COR-L47 (cell line): ENCODE measurements at places on chromosomes 5 and 9.

GRCh38 chr5:131406975-131407638 lies 143.3 kb downstream of the CDC42SE2 start:
- no peak for DNase-seq

- no peak for DNase-seq
These were observed 9.0 kb downstream of the QRFP start for GRCh38 chr9:130887494-130888144.

DNA sequence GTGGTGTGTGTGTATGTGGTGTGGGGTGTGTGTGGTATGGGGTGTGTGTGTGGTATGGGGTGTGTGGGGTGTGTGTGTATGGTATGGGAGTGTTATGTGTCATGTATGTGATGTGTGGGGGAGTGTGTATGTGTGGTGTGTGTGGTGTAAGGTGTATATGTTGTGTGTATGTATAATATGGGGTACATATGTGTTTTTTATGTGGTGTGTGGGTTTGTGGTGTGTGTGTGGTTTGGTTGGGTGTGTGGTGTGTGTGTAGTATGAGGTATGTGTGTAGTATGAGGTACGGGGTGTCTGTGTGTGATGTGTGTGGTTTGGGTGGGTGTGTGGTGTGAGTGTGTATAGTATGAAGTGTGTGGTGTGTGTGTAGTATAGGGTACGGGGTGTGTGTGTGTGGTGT lies 11.4 kb downstream of the ECSCR start:
- no peak for DNase-seq

DNA sequence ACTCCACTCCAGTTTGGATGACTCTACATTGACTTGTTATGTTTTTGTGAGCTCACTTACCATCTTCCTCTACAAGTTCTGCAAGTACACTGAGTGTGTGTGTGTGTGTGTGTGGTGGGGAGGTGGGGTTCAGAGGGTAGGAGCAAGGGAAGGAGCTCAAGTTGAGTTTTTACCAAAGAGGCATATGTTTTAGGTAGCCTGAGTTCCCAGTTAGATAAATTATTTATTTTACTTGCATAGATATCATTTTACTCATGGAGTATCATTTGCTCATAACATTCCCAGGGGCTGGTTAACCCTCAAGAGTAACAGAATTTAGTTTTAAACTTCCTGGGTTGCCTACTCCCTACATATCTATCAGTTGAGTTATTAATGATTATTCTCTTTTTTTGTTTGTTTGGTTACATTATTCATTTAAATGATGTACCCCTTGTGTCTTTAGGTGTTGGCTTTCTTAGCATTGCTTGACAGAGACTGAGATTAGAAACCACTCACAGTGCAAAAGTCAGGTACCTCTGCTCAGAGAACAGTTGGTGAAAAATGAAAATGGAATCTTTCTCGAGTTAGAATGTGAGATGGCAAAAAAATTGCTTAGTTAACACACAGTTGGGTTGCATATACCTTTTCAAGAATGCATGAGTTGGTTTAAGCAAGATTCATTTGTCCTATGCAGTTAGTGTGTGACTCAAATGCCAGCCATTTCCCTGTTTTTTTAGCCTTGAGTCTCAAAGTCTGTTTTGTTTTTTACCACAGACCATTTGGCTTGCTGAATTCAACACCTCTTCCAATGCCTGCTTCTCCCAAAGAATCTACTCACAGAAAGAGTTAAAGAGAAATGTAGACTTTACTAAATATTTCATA lies 29.2 kb downstream of the TNFSF8 start:
- DNase-seq = no peak

- DNase-seq = no peak
These were observed 61.4 kb upstream of the RUFY1 start for GRCh38 chr5:179488975-179489374.

GRCh38 chr9:119091074-119091473 lies 278.2 kb downstream of the BRINP1 start:
- DNase-seq = no peak

DNA sequence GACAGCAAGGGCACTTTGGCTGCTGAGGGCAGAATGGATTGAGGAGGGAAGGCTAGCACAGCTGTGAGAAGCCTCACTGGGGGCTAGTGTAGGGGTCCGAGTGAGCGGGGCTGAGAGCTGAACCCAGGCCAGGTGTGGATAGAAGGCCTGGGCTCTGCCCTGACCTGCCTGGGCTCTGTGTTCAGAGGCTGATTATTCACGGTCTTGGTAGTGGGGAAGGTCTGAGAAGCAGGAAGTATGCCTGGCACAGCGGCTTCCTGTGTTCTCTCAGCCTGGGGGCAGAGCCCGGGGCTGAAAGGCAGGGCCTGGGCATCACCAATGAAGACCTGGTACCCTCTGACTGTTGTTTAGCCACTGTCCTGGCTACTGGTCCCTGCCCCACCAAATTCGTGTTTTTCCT lies 136.4 kb upstream of the TBC1D2 start:
- DNase-seq = no peak

DNA sequence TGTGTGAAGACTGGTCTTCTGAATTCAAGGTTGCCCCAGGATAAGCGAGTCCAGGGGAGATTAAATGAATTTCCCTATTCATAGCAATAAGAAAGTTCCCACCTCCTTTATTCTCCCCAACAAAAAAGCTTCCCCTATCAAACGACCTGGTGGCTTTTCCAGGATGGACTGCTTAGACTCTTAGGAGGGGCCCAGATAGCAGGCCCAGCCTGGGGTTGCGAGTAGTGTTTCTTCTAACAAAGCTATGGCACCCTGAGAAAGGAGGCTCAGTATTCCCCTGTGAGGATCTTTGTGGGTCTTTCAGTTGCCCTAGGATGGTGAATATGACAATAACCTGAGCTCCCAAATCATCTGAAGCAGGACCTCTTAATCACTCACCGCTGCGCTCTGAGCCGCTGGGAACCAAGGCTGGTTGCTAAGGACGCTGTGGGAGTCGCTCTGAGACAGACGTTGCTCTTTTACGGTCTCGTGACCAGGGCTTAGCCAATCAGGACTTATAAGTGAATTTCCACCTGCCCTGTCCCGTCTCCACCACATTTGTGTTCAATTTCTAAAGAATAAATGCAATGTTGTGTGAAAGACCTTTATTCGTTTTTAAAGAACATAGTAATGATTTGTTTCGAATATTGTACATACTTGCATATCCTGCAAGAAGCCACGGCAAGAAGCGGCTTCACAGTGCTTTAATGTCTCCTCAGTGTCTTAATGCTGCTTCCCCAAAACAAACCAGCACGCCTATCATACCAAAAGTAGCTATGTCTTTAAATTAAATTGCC lies at the start of gene TMEM232:
TSS of gene TMEM232 (minus strand) at position 423 of the 776 bp plus-strand sequence. CDS start 59,319 bp downstream, outside the sequence.
- peak; percentile 78 for DNase-seq

DNA sequence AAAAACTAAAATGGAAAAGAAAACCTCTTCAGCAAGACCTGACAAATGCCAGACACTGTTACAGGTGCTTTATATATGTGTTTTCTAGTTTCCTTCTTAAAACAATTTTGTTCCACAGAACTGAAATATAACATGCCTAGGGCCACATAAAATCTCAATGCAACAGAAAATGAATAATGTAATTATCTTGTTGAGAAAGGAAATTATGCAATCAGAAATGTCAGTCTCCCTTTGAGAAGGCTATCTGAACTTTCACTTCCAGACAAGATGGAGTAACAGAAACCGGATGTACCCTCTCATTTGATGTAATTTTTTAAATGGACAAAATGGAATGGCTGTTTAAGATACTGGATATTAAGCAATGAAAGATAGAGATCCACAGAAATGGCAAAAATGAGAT lies 79.2 kb downstream of the AGTPBP1 start:
- no peak for DNase-seq

DNA sequence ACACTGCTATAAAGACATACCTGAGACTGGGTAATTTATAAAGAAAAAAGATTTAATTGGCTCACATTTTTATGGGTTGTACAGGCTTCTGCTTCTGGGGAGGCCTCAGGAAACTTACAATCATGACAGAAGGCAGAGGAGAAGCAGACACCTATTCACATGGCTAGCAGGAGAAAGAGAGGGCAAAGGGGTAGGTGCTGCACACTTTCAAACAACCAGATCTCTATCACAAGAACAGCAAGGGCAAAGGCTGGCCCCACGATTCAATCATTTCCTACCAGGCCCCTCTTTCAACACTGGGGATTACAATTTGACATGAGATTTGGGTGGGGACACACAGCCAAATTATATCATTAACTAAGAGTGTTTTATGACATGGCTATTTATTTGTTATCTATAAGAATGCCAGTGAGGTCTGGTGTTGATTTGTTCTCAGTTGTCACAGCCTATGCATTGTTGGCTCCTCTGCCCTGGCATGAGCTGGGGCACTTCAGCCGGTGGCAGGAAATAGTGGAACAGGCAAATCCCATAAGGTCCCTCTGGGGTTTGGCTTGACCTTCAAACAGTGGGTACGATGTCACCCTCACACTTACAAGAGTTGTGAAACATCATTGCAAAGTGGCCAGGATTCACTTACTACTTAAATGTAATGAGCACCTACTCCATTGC lies 44.1 kb downstream of the SPARC start:
- DNase-seq = no peak

- DNase-seq = no peak
These were observed 50.1 kb downstream of the EXOSC2 start for GRCh38 chr9:130743656-130744055.

DNA sequence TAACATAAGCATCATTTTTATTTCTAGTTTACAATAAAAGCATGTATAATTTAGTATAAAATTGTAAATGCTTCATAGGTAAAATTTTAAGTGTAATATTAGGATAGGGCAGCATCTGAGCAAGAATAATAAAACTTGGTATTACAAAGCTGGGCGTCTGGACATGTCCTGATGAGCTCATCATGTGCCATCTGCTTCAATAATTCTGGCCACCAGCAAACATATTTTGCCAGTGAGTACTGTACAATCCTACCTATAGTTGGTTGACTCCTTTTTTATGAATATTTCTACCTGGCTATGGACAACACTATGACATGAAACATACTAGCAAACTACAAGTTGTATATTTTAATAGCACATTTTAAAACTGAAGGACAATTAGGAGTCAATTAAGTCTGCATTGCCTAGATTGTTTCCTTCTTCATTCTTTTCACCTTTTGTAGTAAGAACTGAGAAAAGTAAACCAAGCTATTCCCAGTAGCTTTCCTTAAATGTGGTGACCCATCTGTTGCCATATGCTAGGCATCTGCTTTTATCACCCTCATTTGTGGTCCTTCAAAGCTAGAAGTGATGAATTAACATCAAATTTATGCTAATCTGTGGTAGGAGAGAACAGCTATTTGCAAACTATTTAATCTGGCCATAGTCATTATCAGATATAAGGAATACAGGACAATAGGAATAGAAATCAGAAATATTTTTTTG lies 23.4 kb downstream of the LURAP1L start:
- DNase-seq = no peak
